Memory B cell (primary cell): ENCODE measurements at places on chromosomes 12 and 14.
A peak's percentile ranks its signal among the peaks of the same experiment; 100 is the strongest.

DNA sequence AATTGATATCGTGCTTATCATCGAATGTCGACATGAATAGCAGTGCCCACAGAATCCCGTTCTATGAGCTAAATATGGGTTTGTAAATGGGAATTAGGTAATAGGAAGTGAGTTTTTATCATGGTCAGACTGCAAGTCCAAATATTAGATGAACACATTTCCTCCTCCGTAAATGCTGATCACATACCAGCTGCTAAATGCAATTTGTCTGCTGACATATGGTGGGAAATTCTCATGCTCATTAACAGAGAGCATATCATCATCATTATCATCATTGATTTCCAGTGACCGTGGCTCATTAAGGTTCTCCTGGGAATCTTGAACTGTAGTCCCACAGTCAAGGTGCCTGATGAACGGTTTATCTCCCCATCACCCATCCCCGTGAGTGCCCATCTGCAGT lies 998.8 kb upstream of the TMEM132C start:
- H3K4me1 ChIP-seq, result no peaks in the 10 kb centered on the region
- no peak overlapping the region for H3K4me3 ChIP-seq
- H3K27ac ChIP-seq, result no peak overlapping the region
- DNase-seq, result no peak
- no peaks in the 10 kb centered on the region for H3K36me3 ChIP-seq

- H3K4me3 ChIP-seq, result no peak overlapping the region
- H3K36me3 ChIP-seq, result no peaks in the 10 kb centered on the region
- no peak for DNase-seq
- H3K27ac ChIP-seq, result no peak overlapping the region
Observed at GRCh38 chr12:76623931-76624330, 64.4 kb upstream of the OSBPL8 start.

DNA sequence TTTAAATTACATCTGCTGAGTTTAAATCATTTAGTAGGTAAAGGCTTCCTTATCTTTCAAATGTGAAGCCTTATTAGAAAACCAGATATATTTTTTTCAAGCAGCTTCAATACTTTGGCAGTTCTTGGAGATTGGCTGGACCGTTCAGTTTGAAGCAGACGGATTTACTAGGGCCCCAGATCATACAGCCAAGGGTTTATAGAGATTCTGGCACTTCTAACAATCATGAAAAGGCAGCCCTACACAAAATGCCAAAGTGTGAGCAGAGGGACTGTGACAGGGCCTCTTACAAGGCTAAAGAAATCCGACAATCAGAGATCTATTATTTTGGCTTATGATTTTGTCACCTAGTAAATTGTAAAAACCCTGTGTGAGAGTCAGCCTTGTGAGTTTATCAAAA lies 162.8 kb upstream of the SLC38A2 start:
- H3K27ac ChIP-seq, result no peak overlapping the region
- H3K27me3 ChIP-seq, result no peaks in the 10 kb centered on the region
- DNase-seq, result no peak
- peaks cover 8% of the 10 kb centered on the region for H3K36me3 ChIP-seq

GRCh38 chr14:80491131-80491530 lies 279.8 kb upstream of the DIO2 start:
- H3K36me3 ChIP-seq, result no peaks in the 10 kb centered on the region
- no peaks in the 10 kb centered on the region for H3K4me1 ChIP-seq
- no peak for DNase-seq
- no peak overlapping the region for H3K27ac ChIP-seq
- no peaks in the 10 kb centered on the region for H3K27me3 ChIP-seq
- no peak overlapping the region for H3K4me3 ChIP-seq

GRCh38 chr14:99995700-99996356 lies 69.4 kb upstream of the EVL start:
- peak; percentile 74 for DNase-seq
- no peak overlapping the region for H3K4me3 ChIP-seq
- H3K27me3 ChIP-seq, result peaks cover 8% of the 10 kb centered on the region
- no peak overlapping the region for H3K27ac ChIP-seq
- no peaks in the 10 kb centered on the region for H3K36me3 ChIP-seq

- H3K4me3 ChIP-seq, result no peak overlapping the region
- H3K27me3 ChIP-seq, result no peaks in the 10 kb centered on the region
- DNase-seq, result no peak
- H3K27ac ChIP-seq, result no peak overlapping the region
- no peaks in the 10 kb centered on the region for H3K36me3 ChIP-seq
Observed at GRCh38 chr14:83320837-83321236, 1787.2 kb upstream of the SEL1L start.

GRCh38 chr12:56658921-56659320 lies 13.1 kb upstream of the ATP5F1B start:
- H3K36me3 ChIP-seq, result peaks cover 10% of the 10 kb centered on the region
- peak overlapping the region; percentile 42 for H3K27ac ChIP-seq
- no peak overlapping the region for H3K4me3 ChIP-seq
- no peak for DNase-seq

GRCh38 chr12:29863665-29864064 lies 79.9 kb upstream of the TMTC1 start:
- no peak overlapping the region for H3K27ac ChIP-seq
- H3K36me3 ChIP-seq, result no peaks in the 10 kb centered on the region
- no peaks in the 10 kb centered on the region for H3K27me3 ChIP-seq
- no peak overlapping the region for H3K4me3 ChIP-seq
- no peaks in the 10 kb centered on the region for H3K4me1 ChIP-seq
- DNase-seq, result no peak

DNA sequence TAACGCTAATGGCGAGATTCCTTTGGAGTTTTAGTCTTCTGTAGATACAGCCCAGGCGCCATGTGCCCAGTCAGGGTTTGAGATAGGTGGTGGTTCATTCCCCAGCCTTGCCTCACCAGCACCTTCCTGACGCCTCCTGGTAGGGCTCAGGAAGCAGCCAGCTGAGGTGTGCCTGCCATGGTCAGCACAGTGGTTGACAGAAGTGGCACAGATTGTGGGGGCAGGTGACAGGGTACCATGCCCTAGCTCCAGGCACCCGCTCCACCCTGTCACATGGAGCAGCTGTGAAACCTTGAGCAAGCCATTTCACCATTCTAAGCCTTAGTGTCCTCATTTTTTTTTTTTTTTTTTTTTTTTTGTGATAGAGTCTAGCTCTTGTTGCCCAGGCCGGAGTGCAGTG lies 45.6 kb downstream of the EVL start:
- H3K4me1 ChIP-seq, result peaks cover 40% of the 10 kb centered on the region
- H3K4me3 ChIP-seq, result no peak overlapping the region
- no peak for DNase-seq
- H3K36me3 ChIP-seq, result peaks cover 26% of the 10 kb centered on the region
- no peaks in the 10 kb centered on the region for H3K27me3 ChIP-seq

DNA sequence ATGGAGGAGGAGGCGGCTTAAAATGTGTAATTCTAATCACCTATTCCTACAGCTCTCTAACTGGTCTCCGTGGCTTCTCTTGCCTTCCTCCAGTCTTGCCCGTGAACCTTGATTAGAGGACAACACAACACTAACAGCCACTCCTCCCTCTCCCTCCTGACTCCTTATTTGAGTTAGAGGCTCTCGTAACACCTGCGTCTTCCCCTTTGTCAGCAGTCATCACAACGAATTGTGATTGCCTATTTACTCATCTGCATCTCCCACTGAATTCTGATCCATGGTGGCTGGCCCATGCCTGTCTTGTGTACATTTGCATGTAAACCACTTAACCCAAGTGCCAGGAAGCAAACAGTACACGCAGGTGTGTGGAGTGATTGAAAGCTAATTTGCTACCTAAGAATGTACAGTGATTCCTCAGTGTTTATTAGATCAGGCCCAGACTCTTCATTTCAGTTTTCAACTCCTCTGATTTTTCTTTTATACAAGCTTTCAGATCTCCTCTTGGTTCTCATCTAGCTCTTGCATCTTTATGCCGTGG lies 154.5 kb downstream of the MON2 start:
- no peak overlapping the region for H3K27ac ChIP-seq
- H3K4me3 ChIP-seq, result no peak overlapping the region
- no peak for DNase-seq
- H3K4me1 ChIP-seq, result peaks cover 8% of the 10 kb centered on the region

DNA sequence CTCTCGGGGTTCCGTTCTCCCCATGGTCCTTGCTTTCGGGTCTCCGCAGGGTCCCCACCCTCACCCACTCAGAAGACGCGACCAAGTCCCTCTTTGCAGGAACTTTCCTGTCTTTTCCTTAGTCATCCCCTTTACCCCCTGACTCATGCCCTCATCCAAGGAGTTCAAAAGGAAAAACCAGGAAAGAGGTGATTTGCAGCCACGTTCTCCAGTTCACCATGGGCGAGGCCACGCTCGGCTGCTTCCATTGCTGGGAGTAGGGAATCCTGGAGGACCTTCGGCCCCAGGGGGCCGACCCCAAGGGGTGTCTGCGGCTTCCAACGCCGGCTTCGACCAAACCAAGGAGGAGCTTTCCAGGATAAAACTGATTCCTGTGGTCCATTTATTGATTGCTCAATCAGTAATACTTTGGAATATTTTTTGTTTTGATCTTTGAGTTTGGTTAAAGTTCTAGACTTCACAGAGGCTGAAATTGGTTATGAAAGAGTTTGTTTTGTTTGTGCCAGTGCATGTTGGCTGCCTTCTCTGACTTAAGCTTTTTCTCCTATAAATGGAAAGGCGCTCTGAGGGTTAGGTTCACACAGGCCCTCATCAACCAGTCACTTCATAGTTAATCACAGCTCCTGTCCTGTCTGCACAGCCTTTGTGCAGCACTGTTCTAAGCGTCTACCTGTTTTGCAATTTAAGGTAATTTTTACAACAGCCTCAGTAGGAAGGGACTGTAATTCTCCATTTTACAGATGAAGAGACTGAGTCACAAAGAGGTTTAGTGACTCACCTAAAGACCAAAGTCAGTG lies 827 bp downstream of the ALDH2 start:
- peak overlapping the region; percentile 66 for H3K27ac ChIP-seq
- H3K27me3 ChIP-seq, result peaks cover 2% of the 10 kb centered on the region
- H3K4me1 ChIP-seq, result peaks cover 32% of the 10 kb centered on the region
- peaks cover 2% of the 10 kb centered on the region for H3K36me3 ChIP-seq

DNA sequence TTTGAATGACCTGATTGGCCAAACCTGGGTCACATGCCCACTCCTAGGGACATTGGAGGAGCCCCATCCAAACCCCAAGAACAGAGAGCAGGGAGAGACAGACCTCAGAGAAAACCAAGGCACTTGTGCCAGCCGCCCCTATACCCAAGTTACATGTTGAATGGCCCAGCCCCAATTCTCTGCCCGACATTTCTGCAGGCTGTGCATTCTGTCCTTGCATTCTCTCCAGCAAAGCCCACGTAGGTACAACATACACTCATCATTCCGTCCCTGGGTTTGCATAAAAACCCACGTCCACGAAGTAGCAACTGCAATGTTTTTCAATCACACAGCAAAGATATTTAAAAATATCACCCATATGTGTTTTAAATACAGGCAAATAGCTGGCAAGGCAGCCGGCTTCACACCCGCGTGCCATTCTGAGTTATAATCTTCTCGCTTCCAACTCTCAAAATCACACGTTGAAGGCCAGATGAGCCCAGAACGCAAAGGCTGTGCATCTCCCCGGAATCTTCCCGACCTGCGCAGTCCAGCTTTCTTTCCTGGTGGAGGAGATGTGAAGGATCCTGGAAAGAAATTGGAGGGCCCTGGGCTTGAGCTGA lies 91.7 kb upstream of the MYL2 start:
- H3K4me1 ChIP-seq, result no peaks in the 10 kb centered on the region
- H3K36me3 ChIP-seq, result no peaks in the 10 kb centered on the region
- peaks cover 24% of the 10 kb centered on the region for H3K27me3 ChIP-seq
- H3K4me3 ChIP-seq, result no peak overlapping the region
- no peak overlapping the region for H3K27ac ChIP-seq
- no peak for DNase-seq

- no peak for DNase-seq
- H3K27me3 ChIP-seq, result peaks cover 11% of the 10 kb centered on the region
- H3K4me3 ChIP-seq, result no peak overlapping the region
- no peaks in the 10 kb centered on the region for H3K36me3 ChIP-seq
- H3K4me1 ChIP-seq, result no peaks in the 10 kb centered on the region
- H3K27ac ChIP-seq, result no peak overlapping the region
Observed at GRCh38 chr12:131379738-131380137, 331.2 kb upstream of the SFSWAP start.

DNA sequence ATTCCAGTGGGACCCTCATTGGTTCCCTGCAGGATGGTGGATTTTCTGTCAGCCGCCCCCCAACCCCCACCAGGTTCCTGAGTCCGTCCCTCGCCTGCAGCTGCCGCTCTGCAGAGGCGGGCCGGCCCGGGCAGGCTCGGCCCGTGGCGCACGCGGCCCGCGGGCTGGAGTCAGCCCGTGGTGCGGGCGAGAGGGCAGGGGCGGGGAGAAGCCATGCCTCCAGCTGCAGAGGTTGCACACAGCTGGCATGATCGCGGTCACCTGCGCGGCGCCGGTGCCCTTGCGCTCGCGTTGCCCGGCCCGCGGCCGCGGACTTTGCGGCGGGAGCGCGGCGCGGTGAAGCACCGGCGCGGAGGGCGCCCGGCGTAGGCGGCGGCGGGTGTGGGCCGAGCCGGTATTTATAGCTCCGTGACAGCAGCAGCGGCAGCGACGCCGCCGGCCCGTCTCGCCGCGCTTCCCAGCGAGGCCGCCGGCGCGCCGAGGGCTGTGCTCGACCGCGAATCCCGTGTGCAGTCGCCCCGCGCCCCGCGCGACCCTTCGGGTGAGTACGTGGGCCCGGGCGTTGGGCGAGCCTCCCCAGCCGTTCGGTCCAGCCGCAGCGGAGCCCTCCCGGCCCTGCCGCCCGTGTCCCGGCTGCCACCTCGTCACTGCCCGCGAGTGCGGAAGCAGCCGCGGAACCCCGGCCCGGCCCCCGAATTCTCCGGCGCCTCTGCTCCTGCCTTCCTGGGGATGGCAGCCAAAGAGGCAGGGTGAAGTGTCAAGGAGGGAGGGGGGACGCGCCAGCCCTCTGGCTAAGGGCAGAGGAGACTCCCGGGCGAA lies at the start of gene TMEM117:
TMEM117 (plus strand) TSS at position 426 of the 819 bp plus-strand sequence.
- DNase-seq, result peak; percentile 54
- no peaks in the 10 kb centered on the region for H3K27me3 ChIP-seq
- no peaks in the 10 kb centered on the region for H3K36me3 ChIP-seq
- H3K4me3 ChIP-seq, result peak within 1 kb of the TSS; percentile 92
- H3K4me1 ChIP-seq, result peaks cover 11% of the 10 kb centered on the region

DNA sequence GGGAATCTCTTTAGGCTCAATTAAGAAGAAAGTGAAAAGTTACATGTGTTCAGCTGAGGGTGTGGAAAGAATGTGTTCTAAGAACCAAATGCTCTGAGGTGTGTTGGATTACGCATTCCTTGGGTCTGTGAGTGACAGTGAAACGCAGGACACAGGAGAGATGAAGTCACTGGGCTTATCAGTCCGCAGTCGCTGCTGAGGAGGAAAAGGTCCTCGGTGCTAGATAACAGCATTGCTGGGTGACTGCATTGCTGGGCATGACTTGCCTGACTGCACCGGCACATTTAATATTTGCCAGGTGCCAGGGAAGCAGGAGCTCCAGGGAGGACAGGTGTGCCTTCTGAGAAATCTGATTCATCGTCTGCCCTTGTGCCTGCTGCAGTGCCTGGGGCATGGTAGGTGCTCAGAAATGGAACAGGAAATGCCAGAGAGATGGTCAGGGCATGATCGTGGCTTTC lies 64.4 kb upstream of the FZD10 start:
- H3K27me3 ChIP-seq, result no peaks in the 10 kb centered on the region
- H3K36me3 ChIP-seq, result no peaks in the 10 kb centered on the region
- DNase-seq, result no peak
